ENCODE measurements at places on chromosomes 6 and 20. TPM values are rescaled to one million over a fixed set of nuclear protein-coding genes. Genes with fewer than 3 reads are reported as not detected.

SH3BGRL2 gene
- 0.89 TPM for total RNA-seq

DNA sequence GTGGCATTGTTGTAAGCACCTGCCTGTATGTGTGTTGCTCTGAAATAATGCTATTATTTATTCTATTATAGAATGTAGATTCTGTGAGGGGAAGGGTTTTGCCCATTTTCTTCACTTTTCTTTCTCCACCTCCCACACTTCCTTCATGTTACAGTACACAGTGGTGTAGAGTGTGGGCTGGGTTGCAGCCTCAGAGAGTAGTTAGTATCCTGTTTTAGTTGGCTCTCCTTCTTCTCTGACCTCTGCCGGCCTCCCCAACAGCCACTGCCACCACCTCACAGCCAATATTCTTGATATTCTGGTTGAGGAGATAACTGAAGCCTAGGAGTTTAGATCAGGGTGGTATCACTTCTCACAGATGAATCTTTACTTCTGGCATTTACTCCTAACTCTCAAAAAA, 143.4 kb downstream of the BCKDHB start:
- H3K4me3 ChIP-seq: no peak overlapping the region
- peak overlapping the region; percentile 57 for H3K27ac ChIP-seq
- no peaks in the 10 kb centered on the region for H3K27me3 ChIP-seq
- no peak for DNase-seq

DNA sequence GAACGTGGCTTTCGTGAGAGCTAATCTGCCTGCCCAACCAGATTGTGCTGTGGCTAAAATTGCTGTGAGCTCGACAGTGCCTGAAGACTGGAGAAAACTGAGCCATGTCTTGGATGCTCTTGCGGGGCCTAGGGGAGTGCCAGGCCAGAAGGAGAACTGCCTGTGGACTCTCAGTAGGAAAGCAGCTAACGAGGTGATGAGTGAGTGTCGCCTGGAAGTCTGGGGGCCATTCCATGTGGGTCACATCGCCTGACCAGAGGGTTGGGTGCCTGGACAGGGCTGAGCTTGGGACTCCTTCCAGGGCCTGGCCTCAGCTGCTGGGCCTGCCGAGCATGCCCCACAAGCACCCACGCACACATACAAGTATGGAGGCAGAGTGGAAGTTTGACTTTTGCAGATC, 166.5 kb downstream of the VEGFA start:
- H3K4me3 ChIP-seq: no peak overlapping the region
- DNase-seq: peak; percentile 21
- H3K36me3 ChIP-seq: no peaks in the 10 kb centered on the region
- H3K4me1 ChIP-seq: no peaks in the 10 kb centered on the region
- no peak overlapping the region for H3K27ac ChIP-seq
- H3K27me3 ChIP-seq: no peaks in the 10 kb centered on the region

DNA sequence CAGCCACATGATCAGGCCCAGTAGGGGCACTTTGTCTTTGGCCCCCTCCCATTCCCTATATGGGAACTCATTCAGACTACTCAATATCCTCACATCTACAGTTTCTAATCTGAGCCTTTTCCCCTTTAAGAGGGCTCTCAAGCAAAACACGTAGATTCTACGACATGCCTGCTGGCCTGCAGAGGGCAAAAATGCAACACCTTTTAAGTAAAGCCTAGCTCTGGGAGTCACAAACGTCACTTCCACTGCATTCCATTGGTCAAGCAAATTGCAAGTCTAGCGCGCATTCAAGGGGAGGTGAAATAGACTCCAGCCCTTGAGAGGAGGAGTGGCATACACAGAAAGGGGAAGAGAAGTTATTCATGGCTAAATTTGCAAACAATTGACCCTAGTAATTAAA, 70.6 kb downstream of the CDC40 start:
- no peak overlapping the region for H3K27ac ChIP-seq
- H3K4me1 ChIP-seq: no peaks in the 10 kb centered on the region
- H3K27me3 ChIP-seq: no peaks in the 10 kb centered on the region
- H3K36me3 ChIP-seq: no peaks in the 10 kb centered on the region
- H3K4me3 ChIP-seq: no peak overlapping the region
- no peak for DNase-seq

FABP7 gene
- not detected for total RNA-seq

DNA sequence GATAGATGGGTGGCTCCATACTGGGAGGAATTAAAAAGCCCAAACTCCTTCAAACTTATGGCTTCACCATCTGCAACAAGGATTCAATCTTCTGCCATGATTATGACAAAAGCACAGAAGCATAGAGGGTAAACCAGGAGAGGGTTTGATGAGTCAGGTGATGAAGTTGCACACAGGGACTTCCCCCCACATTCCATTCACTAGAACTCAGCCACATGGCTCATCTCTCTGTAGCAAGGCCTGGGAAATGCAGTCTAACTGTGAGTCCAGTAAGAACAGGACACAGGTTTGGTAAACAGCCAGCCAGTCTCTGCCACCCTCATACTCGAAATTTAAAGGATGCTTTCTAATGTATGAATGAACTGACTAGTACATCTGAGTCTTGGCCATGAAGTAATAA, 142.9 kb downstream of the HIVEP2 start:
- H3K4me3 ChIP-seq: no peak overlapping the region
- no peak overlapping the region for H3K27ac ChIP-seq
- H3K4me1 ChIP-seq: peaks cover 39% of the 10 kb centered on the region
- H3K36me3 ChIP-seq: peaks cover 26% of the 10 kb centered on the region
- H3K27me3 ChIP-seq: no peaks in the 10 kb centered on the region

RAET1L gene
- total RNA-seq: not detected

SLC16A10 gene
- 6.8 TPM for total RNA-seq

DNA sequence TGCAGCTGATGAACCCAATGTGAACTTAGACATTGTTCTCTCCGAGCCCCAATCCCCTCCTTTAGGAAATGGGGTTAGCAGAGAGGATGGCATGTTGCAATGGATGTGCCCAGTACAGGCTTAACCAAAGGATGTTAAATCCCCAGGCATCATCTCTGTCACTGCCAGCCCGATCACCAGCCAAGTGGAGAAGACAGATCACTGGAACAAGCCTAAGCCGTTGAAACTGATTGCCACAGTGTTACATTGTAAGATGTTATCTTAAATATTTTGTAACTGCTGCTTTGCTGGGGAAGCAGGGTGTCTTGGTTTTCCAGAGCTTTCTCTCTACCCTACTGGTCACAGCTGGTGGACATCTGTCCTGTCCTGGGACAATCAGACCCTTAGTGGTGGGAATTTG, 783.4 kb upstream of the CHD6 start:
- H3K27ac ChIP-seq: no peak overlapping the region
- no peaks in the 10 kb centered on the region for H3K4me1 ChIP-seq
- no peak overlapping the region for H3K4me3 ChIP-seq
- no peak for DNase-seq
- no peaks in the 10 kb centered on the region for H3K36me3 ChIP-seq

DNA sequence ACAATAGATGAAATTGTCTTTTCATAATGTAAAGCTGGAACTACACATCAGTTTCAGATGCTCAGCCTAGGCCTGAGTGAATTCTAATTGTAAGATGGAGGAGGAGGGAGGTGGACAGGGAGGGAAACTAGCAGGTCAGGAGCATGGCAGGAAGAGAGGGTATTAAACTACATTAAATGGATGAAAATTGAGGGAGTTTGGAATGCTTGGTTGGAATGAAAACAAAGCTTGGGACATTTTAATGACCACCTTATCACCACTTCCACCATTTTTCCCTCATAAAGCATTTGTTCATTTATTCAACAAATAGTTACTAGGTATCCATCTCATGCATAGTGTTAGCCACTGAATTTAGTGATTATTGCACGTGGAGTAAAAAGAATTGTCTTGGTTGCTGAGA, 65.0 kb downstream of the KIZ start:
- no peak for DNase-seq
- no peaks in the 10 kb centered on the region for H3K27me3 ChIP-seq
- H3K4me3 ChIP-seq: no peak overlapping the region
- H3K27ac ChIP-seq: no peak overlapping the region

DNA sequence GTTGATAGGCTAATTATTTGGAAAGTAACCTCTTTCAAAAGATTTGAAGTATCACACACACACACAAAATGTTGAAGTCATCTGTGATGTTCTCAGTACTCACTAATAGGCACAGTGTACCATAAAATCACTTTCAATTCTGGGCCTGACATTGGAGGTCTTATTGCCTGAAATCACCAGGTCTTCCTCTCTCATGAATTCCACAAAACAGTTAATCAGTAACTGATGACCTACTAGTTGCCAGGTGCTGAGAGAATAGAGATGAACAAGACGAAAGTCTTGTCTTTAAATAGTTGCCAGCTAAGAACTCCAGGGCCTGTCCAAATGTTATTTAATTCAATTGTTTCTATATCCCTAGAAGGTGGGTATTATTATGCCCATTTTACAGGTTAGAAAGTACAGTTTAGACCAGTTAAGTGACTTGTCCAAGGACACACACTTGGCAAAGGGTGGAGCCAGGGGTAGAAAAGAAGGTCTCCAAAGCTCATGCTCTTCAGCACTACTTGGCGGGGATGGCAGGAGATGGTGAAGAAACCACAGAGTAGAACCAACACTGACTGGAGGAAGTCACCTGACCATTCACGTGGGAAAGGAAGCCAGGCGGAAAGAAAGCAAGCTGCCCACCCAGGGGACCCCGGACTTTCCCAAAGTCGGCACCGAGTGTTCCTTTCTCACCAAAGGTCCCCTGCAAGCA, 116.4 kb downstream of the KIF6 start:
- no peaks in the 10 kb centered on the region for H3K36me3 ChIP-seq
- no peaks in the 10 kb centered on the region for H3K4me1 ChIP-seq
- no peak overlapping the region for H3K27ac ChIP-seq
- DNase-seq: no peak
- H3K27me3 ChIP-seq: peaks cover 20% of the 10 kb centered on the region
- no peak overlapping the region for H3K4me3 ChIP-seq

SEMG1 gene
- not detected for total RNA-seq

DNA sequence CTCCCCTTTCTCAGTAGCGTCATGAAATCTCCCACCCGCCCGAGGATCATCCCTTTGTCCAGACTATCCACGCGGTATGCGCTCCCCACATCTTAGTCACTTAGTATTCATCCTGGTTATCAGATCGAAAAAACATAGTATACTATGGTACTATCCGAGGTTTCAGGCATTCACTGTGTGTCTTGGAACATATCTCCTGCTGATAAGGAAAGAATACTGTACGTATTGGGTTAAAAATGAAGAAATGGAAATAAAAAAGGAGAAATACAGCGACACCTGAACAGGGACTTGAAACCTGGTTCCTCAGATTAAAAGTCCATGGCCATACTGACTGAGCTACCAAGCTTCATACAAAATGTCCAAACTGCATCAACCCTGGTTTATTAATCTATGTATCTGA, 14.0 kb downstream of the HMGN4 start:
- no peaks in the 10 kb centered on the region for H3K27me3 ChIP-seq
- peaks cover 16% of the 10 kb centered on the region for H3K4me1 ChIP-seq
- H3K27ac ChIP-seq: no peak overlapping the region
- DNase-seq: no peak
- no peaks in the 10 kb centered on the region for H3K36me3 ChIP-seq
- H3K4me3 ChIP-seq: no peak overlapping the region

Measured in activated naive CD8-positive, alpha-beta T cell treated with anti-CD3 and anti-CD28 coated beads, Interleukin-2, amount 10 ng/mL, durations not matched to agents 7 days and 5 days (primary cell).